ENCODE measurements at places on chromosomes 1 and 21.

GRCh38 chr1:71587961-71588360 is 507.1 kb upstream of the ZRANB2 start:
- DNase-seq: peak; percentile 5

DNA sequence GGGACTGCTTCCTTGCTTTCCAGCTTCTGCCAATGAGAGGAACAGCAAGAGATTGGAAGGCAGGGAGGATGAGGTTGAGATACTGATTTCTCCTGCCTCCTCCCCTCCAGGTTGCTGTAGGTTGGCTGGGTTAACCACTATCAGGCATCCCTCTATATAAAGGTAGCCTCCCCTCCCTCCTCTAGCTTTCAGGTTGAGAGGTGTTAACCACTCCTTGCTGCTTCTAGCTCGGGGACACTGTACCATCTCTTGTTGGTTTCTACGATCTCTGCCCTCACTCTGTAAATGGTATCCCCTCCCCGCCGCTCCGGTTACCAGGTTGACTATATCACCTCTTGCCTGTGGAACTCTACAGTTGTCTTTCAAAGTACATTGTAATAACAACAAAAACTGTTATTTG is 16.7 kb downstream of the LPAR3 start:
- DNase-seq: no peak

- no peak for DNase-seq
Measured at GRCh38 chr1:76587212-76587611, 280.1 kb upstream of the ST6GALNAC5 start.

- no peak for DNase-seq
Measured at GRCh38 chr1:57882072-57882471, 458.2 kb upstream of the DAB1 start.

DNA sequence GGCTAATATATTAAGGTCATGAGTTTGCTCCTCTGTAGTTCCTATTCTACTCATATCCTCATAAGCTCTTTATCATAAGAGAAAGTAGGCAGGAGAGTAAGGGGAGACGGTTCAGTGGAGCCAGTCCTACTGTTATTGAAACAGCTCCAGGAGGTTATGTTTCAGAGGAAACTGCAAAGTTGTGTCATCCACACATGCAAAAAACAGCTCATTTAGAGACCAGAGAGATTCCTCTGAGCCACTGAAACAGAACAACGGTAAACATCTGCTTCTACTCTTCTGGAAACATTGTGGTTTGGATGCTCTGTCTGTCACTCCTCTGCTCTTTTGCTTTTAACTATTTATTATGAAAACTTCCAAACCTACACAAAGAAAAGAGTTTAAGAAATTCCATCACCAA is 66.3 kb upstream of the PPP2R5A start:
- DNase-seq: peak; percentile 94

DNA sequence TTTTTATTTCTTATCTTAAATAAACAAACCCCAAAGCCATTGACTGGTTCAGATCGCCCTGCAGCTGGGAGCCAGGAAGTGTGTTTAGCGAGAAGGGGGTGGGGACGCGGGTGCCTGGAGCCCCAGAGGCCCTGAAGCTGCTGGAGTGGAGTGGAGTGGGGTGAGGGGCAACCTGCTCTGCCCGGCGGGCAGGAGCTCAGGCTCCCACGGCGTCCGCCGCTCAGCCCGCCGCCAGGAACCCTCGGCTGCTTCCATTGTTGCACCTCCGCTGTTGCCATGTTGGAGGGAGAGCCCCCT is 673 bp downstream of the PIK3C2B start:
- peak; percentile 58 for DNase-seq

GRCh38 chr1:207763091-207763490 is 11.2 kb downstream of the CD46 start:
- no peak for DNase-seq

GRCh38 chr1:167456926-167457325 is 61.4 kb downstream of the CD247 start:
- no peak for DNase-seq

DNA sequence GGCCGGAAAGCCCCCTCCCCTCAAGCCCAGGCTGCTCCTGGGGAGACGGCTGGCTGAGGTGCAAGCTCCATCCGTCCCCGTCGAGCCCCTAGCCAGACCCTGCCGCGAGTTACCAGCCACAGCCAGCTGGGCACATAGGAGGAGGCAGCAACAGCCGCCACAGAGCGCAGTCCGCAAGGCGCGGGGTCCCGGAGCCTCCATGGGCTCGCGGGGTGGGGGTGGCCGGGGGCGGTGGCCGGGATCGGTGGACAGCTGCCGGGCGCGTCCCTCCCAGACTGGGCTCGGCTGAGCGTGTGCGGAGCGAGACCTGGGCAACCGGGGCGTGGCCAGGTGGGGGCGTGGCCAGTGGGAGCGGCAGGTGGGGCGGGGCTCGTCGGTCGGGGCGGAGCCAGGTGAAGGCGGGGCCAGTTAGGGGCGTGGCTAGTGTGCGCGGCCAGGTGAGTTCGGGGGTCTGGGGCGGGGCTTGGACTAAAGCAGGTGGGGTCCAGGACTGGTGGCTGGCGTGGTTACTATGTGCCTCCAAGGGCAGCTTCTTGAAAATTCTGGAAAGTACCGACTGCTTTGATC is at the start of gene CD164L2:
Gene CD164L2 (minus strand): TSS at position 295 of the 567 bp plus-strand sequence. CDS start 94 bp downstream, at position 201.
- no peak for DNase-seq

DNA sequence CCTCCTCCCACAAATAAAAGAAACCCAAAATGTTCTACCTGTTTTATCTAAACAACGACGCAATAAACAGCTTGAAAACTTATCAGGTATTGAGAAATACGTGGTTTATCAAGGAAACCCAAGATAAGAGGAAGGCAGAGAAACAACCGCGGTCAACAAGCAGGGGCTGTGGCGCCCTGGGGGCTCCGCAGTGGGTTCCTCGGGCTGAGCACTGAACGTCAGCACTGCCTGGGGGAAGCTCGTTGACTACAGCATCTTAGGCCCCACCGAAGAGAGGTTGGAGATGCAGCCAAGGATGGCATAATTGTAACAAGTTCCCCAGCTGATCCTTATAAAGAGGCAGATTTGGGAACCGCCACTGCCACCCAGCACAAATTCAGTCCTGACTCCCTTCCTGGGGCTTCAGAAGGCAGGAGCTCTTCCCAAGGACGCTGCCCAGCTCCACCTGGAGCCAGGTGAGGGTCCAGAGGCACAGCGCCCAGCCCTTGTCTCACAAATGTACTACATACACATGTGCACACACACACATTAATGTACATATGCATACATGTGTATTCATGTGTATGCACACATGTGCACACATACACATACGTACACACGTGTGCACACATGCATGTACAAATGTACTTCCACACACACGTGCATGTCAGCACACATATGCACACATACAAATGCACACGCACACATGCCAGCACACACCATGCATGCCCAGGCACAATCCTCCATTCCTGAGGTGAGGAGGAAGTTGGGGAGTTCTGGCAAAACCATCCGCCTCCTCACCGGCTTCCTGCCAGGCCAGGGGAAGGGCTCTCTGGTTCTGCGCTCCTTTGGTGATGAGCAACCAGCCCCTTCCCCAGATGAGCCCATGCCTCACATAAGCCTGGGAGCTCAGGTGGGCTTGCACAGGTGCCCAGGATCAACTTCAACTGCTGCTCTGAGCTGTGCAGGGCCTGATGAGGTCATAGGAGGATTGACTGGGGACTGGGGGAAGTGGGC is 251.1 kb downstream of the NPHP4 start:
- no peak for DNase-seq

DNA sequence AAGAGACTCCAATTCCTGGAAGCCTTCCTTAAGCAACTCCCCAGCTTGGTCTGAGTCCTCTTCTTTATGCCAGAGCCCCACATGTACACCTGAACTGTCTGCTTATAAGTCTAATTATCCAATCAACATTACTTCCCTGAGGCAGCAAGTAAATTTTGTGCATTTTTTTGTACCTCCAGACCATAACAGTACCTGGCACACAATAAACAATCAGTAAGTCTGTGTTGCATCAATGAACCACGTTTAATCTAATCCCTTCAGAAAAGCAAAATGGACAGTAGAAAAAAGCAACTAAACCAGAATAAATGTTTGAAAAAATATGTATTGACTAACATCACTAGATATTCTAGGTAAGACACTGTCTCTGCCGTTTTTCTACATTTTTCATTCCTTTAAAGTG is 20.5 kb downstream of the MRPL39 start:
- DNase-seq: no peak

- no peak for DNase-seq
Measured at GRCh38 chr21:46055863-46056281, 42.0 kb upstream of the COL6A2 start.

DNA sequence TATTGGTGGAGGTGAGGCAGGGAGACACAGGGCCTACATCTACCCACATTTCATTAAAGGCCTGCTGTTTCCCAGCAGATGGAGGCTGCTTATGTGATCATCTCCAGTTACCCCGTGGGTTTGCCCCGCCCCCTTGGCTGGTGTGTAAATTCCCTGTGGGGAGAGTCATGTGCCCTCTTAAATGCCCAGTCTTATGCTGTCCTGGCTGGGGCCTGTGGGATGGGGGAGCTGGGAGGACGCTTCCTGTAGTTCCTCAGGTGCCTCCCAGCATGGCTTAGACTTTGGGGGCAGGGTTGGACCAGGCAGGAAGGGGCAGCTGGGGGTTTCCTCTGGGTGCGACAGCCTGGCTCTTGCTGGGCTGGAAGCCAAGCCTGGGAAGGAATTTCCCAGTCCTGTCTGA is 15.5 kb upstream of the CITED4 start:
- DNase-seq: peak; percentile 94

DNA sequence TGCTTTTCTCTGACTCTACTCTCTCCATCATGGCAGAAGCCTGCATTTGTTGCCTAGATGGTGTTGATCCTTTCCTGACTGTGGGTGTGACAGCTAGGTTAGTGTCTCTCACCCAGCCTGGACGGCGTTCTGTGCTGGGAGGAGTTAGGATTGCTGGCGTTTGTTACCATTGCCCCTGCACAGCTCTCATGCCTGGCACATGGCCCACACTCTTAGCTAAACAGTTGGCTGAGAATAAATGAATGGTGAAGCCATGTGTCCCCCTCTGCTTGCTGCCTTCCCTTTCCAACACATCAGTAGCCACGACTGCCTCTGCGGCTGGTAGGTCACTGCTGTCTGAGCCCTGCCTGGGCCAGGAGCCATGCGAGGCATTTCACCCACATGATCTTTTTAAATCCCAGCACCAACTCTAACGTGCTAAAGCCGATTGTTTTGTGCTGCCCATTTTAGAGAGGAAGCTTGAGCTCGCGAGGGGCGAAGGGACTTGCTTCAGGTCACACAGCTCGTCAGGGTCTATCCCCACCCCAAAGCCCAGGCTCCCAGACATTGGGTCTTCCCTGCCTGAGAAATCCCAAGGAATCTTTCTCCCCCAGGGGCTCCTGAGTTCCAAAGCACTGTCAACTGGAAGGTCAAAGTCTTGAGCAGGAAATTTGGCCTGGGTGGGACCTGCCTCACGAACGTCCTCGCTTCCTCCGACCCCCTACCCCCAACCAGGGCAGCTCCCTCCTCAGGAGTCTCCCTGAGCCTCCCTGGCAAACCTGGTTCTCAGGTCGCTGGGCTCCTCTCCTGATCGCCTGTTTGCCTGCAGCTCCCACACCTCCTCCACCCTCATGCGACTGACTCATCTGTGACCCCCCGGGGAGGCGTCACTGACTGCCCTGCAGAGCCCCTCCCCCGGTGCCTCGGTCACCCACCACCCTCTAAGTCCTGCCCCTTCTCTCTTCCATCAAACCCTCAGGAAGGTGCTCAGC is 271.7 kb upstream of the C1orf174 start:
- DNase-seq: no peak

- no peak for DNase-seq
Measured at GRCh38 chr1:112713466-112714312, 1.4 kb downstream of the PPM1J start.

- peak; percentile 51 for DNase-seq
Measured at GRCh38 chr1:94228640-94229375, 8.6 kb downstream of the ARHGAP29 start.

- no peak for DNase-seq
Measured at GRCh38 chr1:182823220-182823619, 15.9 kb upstream of the DHX9 start.

- no peak for DNase-seq
Measured at GRCh38 chr1:236619398-236619797, 15.1 kb upstream of the HEATR1 start.

DNA sequence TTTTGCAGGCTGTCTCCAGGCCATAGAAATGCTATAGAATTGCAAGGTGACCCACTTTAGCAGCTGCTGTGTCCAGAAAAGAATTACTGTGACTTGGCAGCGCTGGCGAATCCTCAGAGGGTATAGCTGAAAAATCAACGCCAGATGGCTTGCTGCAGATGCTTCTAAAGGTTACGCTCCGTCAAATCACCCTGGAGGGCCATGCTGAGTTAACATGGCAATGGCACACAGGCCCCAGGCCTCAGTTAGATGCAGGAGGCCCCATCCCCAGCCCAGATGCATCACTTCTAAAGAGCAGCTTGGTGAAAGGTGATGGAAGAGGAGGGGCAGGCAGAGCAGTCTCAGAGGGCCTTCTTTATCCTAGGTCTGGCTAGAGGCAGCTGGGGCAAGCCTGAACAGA is 18.0 kb downstream of the KIAA1614 start:
- no peak for DNase-seq

DNA sequence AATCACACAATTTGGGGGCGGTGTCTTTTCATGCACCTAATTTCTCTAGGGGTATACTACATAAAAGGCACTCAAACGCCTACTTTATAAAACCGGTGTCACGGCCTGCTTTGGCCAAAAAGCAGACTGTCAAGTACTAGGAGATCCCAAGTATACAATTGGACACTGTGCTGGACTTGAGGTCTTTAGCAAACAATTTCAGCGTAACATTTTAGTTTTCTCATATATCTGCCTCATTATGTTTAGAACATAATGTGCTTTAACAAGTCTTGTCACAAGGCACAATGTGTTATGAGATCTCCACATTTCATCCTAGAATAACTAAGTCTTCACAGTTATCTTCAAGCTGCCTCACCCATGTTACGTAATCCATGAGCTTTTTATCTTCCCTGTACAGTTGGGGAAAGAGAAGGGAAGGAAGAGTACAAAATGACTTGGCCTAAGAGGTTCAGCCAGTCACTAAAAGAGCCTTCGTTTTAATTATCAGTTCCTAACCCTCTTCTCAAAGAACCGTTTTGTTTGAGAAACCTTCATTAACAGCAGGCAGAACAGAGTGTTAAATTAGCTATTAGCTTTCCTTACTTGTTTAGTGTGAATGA is 1.7 kb downstream of the SSX2IP start:
- DNase-seq: peak; percentile 51

Measured in iris pigment epithelial cell (primary cell).